ENCODE measurements at places on chromosomes 16 and 17.

DNA sequence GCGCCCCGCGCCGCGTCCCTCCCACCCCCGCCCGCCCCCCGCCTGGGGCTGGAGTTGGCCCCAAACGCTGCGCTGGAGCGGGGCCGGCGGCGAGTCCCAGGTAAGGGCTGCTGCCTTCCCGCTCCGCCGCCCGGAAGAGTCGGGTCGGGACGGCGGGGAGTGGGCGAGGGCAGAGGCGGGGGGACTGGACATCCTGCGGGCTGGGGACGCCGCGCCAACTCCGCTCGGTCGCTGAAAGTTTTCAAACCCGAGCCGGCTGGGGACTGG, 469 bp downstream of the GPRC5C start:
- DNase-seq = no peak

- DNase-seq = no peak
These were observed 28.7 kb downstream of the ACSF3 start for GRCh38 chr16:89122322-89122851.

- DNase-seq = no peak
These were observed 22.5 kb downstream of the KCTD19 start for GRCh38 chr16:67304020-67304419.

GRCh38 chr16:77794586-77794985, 6.2 kb downstream of the VAT1L start:
- DNase-seq = peak; percentile 50

GRCh38 chr17:82315703-82316358, 1.6 kb downstream of the CD7 start:
- no peak for DNase-seq

DNA sequence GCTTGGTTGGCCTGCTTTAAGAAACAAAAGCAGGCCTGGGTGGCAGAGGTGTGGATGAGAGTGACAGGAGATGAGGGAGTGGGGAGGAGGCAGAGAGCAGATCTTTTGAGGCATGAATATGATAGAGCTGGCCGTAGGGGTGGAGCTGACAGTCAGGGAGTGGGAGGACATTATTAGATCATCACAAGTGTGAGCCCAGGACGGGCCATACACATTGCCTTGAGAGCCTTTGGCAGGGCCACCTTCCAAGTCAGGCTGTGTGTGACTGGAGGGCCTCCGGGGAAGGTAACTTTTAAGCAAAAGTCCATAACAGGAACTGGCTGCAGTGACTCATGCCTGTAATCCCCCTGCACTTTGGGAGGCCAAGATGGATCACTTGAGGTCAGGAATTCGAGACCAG, 26.3 kb downstream of the GINS3 start:
- DNase-seq = no peak

DNA sequence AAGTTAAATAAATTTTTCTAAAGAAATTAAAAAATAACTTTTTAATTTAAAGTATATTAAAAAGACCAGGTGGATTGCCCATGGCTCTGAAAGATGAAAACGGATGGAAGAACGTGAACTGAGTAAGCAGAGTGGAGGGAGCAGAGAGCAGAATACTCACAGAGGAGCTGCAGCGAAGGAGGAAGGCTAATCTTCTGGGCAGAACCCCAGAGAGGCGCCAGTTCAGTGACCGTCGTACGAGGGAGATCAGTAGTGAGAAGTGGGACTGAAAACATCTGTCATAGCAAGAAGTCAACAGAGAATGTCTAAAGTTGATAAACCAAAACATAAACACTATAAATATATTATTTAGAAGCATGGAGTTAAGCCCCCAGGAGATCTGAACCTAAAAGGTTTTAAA, 34.9 kb downstream of the UBE2G1 start:
- DNase-seq = no peak

- no peak for DNase-seq
These were observed 37.8 kb downstream of the ERN1 start for GRCh38 chr17:64092113-64092512.

DNA sequence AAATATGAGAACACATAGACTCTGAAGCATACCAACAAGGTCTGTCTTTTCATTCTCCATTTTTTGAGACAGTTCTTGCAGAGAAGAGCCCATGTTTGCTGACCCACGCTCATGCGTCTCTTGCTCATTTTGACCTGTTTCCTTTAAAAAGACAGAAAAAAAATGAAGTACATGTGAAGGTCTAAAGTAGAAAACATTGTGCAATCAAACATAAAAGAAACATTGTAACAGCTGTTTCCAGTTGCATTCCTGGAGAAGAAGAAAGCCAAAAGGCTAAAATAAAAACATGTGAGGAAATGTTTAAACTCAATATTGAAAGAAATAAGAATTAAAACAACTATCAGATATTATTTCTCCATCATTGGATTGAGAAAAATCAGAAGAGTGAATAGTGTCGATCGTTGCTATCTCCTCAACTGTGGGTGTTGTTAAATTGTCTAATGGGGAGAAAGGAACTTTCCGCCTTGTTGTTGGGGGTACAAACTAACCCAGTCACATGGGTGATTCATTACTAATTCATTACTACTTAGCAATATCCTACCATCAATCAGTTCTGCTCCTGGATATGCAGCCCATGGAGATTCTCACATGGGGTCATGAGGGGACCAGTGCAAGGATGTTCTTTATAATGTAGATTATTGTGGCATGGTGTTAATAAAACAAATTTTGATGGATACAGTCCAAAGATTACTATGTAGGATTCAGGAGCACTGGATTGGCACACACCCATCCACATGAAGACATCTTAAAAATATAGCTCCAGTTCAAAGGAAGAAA, 9.5 kb downstream of the ABCA9 start:
- no peak for DNase-seq

- DNase-seq = no peak
These were observed 32.0 kb downstream of the KDM8 start for GRCh38 chr16:27235055-27235937.

DNA sequence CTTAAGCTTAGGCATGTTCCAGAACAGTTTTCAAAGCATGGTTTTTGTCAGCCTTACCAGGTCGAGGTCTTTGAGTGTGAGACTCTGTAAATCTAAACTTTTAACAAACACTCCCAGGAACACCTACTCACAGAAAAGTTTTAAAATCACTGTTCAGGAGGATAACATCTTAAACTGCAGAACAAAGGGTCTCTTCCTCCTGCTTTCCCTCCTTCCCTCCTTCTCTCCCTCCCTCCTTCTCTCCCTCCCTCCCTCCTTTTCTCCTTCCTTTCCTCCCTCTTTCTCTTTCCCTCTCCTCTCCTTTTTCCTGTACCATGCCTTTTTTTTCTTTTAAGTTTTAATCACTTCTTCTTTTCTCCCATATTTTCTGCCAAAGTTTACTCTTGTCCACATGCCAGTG, 153.5 kb upstream of the MAF start:
- DNase-seq = no peak

- DNase-seq = no peak
These were observed 7.1 kb upstream of the PAM16 start for GRCh38 chr16:4358236-4358635.

DNA sequence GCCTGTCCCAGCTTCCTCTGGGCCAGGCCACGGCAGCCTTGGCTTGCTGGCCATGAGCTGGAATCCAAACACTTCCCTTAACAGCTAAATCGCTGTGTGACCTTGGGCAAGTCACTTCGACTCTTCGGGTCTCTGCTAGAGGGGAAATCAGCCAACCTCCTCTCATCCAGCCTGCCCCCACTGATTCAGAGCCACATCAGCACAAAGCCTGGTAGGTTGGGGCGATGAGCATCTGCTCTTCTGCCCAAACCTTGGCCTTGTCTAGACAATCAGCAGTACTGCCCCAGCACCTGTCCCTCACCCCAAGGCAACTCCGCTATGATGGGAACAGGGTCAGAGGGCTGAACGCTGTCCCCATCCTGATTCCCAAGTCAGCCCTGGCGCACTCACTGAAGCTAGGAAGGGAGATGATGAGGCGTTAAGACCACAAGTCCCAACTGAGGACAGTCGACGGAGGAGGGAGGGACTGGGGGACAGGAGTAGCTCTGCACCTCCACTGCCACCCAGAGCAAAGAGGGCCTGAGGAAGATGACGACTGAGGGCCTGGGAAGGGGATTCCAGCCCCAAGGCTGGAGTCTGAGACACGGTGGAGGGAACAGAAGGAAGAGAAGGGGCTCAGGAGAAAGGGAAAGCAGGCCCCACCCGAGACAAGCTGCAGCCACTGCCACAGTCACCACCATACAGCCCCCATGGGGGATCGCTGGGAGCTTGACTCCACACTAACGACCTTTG, 1.3 kb downstream of the CLUH start:
- no peak for DNase-seq

DNA sequence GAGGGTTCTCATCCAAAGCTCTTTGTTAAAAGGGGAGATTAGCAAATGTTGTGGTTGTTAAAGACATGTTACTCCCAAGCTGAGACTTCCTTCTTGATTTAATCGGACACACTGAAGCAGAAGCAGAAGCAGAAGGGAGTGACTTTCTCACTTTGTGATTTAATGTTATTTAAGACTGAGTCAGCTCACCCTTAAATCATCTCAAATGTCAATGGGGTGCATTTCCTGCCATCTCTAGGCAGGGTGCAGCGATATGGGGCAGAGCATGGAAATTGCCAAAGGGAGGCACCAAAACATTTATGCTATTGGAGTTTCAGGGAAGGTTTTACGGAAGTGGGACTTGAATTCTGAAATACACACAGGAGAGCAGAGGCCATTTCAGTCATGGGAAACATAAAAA, 283.6 kb downstream of the ABCC12 start:
- DNase-seq = no peak

- DNase-seq = no peak
These were observed 115.1 kb upstream of the PMFBP1 start for GRCh38 chr16:72286936-72287620.

GRCh38 chr17:41118721-41119120, 548 bp upstream of the KRTAP4-11 start:
- no peak for DNase-seq

GRCh38 chr16:11734025-11734652, 8.5 kb downstream of the TXNDC11 start:
- no peak for DNase-seq

- no peak for DNase-seq
These were observed 89.0 kb upstream of the DNAH17 start for GRCh38 chr17:78665952-78666920.

- no peak for DNase-seq
These were observed 19.5 kb downstream of the USP7 start for GRCh38 chr16:8943966-8944759.

- no peak for DNase-seq
These were observed 74.0 kb downstream of the SEC14L1 start for GRCh38 chr17:77214743-77215142.

GRCh38 chr17:10091046-10091445, 107.4 kb downstream of the GAS7 start:
- DNase-seq = no peak

- DNase-seq = no peak
These were observed 163.5 kb downstream of the COPRS start for GRCh38 chr17:31695456-31696090.

GRCh38 chr17:39239640-39240314, 14.0 kb upstream of the STAC2 start:
- no peak for DNase-seq

GRCh38 chr17:70110443-70110880, 35.4 kb downstream of the KCNJ16 start:
- DNase-seq = peak; percentile 86

- no peak for DNase-seq
These were observed 358.3 kb upstream of the SALL1 start for GRCh38 chr16:51509336-51509735.

DNA sequence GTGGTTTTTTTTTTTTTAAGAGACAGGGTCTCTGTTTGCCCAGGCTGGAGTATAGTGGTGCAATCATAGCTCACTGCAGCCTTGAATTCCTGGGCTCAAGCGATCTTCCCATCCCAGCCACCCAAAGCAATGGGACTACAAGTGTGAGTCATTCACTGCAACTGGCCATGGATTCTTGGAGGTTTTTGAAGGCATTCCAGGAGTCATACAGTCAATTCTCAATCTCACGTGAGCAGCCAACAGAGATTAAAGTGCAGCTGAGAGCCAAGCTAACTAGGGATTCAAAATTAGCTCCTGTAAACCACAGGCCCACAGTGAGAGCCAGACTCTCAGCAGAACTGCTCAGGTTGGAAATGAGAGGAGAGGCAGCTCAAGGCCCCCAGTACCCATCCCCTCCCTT, 30.2 kb downstream of the XPO6 start:
- DNase-seq = peak; percentile 85

- DNase-seq = no peak
These were observed 22.7 kb downstream of the FAM83G start for GRCh38 chr17:18981642-18982424.

Data from non-pigmented ciliary epithelial cell (primary cell).